ENCODE measurements at places on chromosomes 16 and 17. TPM values are rescaled to one million over a fixed set of nuclear protein-coding genes. Genes with fewer than 3 reads are reported as not detected.
A peak's percentile ranks its signal among the peaks of the same experiment; 100 is the strongest.

DNA sequence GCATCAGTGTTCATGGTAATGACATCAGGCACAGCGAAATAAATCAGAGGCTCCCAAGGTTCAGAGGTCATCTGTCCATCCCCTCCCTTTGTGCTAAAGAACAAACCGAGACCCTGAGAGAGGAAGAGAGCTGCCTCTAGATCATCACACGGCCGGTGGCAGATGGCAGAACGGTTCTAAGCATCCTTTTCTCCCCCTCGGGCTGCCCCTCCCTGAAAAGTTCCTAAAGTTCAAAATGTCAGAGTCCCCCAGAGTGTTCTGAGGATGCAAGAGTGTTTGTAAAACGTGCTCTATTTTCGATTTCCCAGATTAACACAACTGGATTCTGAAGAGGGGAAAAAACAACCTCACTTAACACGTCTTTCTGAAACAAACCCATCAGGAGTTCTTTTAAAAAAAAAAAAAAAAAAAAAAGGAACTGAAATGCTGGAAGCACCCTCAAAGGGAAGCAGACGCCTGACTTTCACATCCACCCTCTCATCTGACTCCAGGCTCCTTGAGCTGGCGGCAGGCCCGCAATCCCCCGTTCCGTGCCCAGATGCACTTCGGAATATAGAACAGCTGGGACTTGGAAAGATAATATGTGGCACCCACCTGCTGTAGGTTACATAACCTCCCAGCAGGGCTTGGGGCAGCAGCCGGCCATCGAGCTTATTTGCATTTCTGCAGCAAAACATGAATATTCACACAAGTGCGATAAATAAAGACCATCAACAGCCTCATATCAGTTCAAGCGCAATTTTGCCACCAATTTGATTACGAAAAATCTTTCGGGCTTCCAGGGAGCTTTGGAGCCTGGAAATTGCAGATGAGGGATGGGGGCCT, 115.5 kb upstream of the SMURF2 start:
- H3K4me3 ChIP-seq = peak overlapping the region; percentile 62
- peak; percentile 80 for DNase-seq
- H3K27ac ChIP-seq = peak overlapping the region; percentile 89
- peaks cover 15% of the 10 kb centered on the region for H3K27me3 ChIP-seq
- peaks cover 61% of the 10 kb centered on the region for H3K4me1 ChIP-seq
- H3K36me3 ChIP-seq = no peaks in the 10 kb centered on the region

Gene ABAT
- 37.0 TPM for total RNA-seq

DNA sequence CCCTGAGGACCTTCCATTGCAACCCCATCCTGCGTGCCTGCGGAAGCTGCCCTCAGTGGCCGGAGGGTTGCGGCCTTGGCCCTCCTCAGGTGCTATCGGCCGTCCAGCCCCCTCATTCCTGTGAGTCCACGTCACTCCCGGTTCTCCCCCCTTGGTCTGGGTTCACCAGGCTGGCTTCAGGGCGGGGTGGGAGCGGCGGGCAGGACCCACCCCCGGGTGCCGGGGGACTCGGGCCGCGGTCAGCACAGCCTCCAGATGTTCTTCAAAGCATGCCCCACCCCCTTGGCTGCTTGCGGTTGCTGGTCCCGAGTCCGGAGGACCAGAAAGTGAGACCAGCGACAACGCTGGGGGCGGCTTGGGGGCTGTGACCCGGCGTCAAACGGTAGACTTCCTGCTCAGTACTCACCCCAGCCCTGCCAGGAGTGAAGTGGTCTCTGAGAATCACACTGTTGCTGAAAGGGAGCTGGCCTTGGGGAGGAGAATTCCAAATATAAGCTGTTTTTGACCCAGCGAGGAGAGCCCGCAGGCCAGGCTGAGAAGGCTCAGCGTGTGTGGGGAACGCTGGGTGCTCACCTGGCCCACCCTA, 4.5 kb downstream of the ZNF469 start:
- no peaks in the 10 kb centered on the region for H3K27me3 ChIP-seq
- H3K27ac ChIP-seq = no peak overlapping the region
- no peaks in the 10 kb centered on the region for H3K4me1 ChIP-seq
- H3K36me3 ChIP-seq = no peaks in the 10 kb centered on the region
- DNase-seq = no peak

DNA sequence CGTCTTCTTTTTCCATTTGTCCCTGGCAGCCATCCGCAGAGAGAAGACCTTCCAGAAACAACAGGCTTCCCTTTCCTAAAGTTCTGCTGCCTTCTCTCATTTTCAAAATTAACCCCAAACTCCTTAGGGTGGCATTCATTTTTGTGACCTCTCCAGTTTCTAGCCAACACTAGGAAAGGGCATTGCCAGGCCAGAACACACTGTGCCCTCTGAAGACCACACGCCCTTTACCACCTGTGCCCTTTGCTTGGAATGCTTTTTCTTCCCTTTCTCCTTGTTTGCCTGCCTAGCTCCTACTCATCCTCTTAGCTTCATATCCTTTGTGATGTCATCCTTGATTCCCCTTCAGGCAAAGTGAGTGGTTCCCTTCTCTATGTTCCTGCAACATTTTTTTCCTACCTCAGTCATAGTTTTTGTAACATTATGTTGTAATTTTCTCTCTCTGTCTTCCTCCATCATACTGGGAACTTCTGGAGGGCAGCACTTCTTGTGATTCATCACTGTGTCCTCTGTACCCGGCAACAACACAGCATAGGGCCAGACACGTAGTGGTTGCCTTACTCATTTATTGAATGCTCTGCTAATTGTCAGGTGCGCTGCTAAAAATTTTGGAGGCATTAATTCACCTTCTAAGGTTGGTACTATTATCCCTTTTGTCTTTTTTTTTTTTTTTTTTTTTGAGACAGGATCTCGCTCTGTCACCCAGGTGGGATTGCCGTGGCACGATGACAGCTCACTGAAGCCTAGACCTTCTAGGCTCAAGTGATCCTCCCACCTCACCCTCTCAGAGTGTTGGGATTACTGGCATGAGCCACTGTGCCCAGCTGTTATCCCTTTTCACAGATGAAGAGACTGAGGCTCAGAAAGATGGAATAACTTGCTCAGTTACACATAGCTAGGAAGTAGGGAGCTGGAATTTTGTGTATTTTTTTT, 1.0 kb downstream of the KAT8 start:
- peaks cover 23% of the 10 kb centered on the region for H3K4me1 ChIP-seq
- no peaks in the 10 kb centered on the region for H3K27me3 ChIP-seq
- peaks cover 36% of the 10 kb centered on the region for H3K36me3 ChIP-seq
- DNase-seq = no peak
- H3K4me3 ChIP-seq = peak overlapping the region; percentile 73

DNA sequence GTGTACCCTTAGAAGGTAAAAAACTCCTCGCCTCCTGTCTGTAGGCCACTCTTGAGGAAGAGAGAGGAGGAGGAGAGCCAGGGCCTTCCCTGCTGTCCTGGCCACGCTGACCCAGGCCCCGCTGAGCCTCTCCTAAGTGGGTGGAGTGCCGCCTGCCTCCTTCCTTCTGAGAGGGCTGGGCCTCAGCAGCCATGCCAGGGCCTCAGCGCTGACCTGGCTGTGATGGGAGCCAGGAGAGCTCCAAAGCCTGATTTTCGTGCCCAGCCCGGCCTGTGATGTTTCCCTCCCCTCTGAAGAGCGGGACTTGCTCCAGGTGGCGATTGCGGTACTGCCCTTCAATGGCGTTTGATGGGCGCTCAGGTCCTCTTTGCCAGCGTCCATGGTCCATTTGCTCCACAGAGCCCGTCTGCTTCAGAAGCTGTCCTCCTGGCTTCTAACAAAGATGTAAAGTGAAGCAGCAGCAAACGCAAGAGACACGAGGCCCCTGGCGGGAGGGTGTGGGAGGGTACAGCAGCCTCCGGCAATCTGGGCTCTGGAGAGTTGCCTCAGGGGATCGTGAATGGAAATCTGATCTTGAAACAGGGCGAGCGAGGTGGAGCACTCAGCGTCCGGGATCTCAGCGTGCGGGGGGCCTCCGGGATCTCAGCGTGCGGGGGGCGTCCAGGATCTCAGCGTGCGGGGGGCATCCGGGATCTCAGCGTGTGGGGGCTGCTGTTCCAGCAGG, 93.5 kb downstream of the NPIPB11 start:
- no peak for DNase-seq
- H3K36me3 ChIP-seq = no peaks in the 10 kb centered on the region
- H3K4me3 ChIP-seq = no peak overlapping the region
- H3K27me3 ChIP-seq = no peaks in the 10 kb centered on the region
- H3K27ac ChIP-seq = no peak overlapping the region

- H3K27ac ChIP-seq = peak overlapping the region; percentile 72
- H3K4me1 ChIP-seq = peaks cover 16% of the 10 kb centered on the region
Observed at GRCh38 chr16:7363422-7364417, 31.1 kb downstream of the RBFOX1 start.

Gene MPV17L
- 6.1 TPM for total RNA-seq

Gene HOXB4
- total RNA-seq = 1.7 TPM

- H3K27ac ChIP-seq = no peak overlapping the region
- no peak overlapping the region for H3K4me3 ChIP-seq
- H3K4me1 ChIP-seq = no peaks in the 10 kb centered on the region
Observed at GRCh38 chr16:12375046-12375740, 398.7 kb downstream of the SNX29 start.

Gene C16orf54
- total RNA-seq = 4.2 TPM

GRCh38 chr17:14919094-14919493, 346.0 kb downstream of the PMP22 start:
- H3K36me3 ChIP-seq = no peaks in the 10 kb centered on the region
- H3K27ac ChIP-seq = no peak overlapping the region
- no peak overlapping the region for H3K4me3 ChIP-seq
- H3K27me3 ChIP-seq = no peaks in the 10 kb centered on the region
- DNase-seq = no peak

- H3K36me3 ChIP-seq = no peaks in the 10 kb centered on the region
- no peaks in the 10 kb centered on the region for H3K4me1 ChIP-seq
- no peak for DNase-seq
- no peak overlapping the region for H3K4me3 ChIP-seq
- H3K27me3 ChIP-seq = no peaks in the 10 kb centered on the region
Observed at GRCh38 chr16:56848955-56849689, 15.9 kb upstream of the SLC12A3 start.

- peak overlapping the region; percentile 92 for H3K27ac ChIP-seq
- no peaks in the 10 kb centered on the region for H3K36me3 ChIP-seq
- peak overlapping the region; percentile 59 for H3K4me3 ChIP-seq
- peaks cover 4% of the 10 kb centered on the region for H3K4me1 ChIP-seq
Observed at GRCh38 chr17:48542114-48542656, 2.7 kb downstream of the HOXB2 start.

DNA sequence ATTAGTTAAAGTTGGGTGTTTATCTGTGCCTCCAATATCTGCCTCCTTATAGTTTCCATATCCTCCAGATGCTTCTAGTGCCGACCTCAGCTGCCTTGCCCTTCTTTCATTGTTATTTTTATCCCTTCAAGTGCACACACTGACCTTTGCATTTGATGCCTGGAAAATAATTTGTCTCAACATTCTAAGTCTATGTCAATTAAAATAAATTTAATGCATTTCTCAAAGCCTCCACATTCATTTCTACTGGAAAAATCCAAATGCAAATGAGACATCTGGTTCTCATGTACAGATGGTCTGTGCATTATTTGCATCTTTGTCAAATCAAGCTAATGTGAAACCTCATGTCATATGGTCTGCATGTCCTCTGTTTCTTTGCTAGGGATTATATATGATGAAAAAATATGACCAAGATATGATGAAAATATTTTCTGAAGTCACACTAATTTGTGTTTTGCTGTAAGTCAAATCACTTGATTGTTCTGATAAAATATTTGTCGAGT, 61.4 kb downstream of the TMEM100 start:
- H3K4me3 ChIP-seq = no peak overlapping the region
- H3K36me3 ChIP-seq = no peaks in the 10 kb centered on the region
- DNase-seq = no peak
- H3K4me1 ChIP-seq = no peaks in the 10 kb centered on the region

DNA sequence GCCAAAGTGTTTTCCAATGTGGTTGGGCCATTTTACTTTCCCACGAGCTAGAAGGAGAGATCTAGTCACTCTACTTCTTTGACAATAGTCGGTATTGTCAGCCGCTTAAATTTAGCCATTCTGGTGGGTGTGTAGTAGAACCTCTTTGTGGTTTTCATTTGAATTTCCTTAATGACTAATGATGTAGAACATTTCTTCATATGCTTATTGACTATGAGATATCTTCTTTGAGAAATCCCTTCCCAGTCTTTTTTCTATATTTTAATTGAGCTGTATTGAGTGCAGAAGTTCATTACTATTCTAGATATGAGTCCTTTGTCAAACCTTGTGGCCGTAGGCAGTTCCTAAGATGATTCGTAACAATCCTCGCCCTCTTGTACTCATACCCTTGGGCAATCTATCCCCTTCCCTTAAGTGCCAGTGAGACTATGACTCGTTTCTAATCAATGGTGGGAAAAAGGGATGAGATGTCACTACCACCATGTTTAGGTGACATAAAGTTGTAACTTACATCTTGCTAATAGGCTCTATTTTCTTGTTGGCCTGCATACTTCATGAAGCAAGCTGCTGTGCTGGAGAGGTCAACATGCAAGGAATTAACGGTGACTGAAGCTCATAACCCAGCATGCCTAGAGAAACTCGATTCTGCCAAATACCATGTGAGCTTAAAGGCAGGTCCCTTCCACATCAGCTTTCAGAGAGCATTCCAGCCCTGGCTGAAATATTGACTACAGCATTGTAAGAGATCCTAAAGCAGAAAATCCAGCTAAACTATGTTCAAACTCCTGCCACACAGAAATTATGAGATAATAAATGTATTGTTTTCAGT, 817.9 kb upstream of the SOX9 start:
- H3K4me3 ChIP-seq = no peak overlapping the region
- H3K27me3 ChIP-seq = no peaks in the 10 kb centered on the region
- no peaks in the 10 kb centered on the region for H3K36me3 ChIP-seq
- no peaks in the 10 kb centered on the region for H3K4me1 ChIP-seq
- H3K27ac ChIP-seq = no peak overlapping the region

Gene NRN1L
- not detected for total RNA-seq

- DNase-seq = no peak
- no peak overlapping the region for H3K4me3 ChIP-seq
- no peaks in the 10 kb centered on the region for H3K4me1 ChIP-seq
- no peak overlapping the region for H3K27ac ChIP-seq
- H3K36me3 ChIP-seq = no peaks in the 10 kb centered on the region
- no peaks in the 10 kb centered on the region for H3K27me3 ChIP-seq
Observed at GRCh38 chr17:69466451-69466850, 52.0 kb downstream of the MAP2K6 start.

GRCh38 chr17:83026311-83026811, 53.0 kb upstream of the METRNL start:
- no peaks in the 10 kb centered on the region for H3K27me3 ChIP-seq
- no peak for DNase-seq
- H3K4me1 ChIP-seq = no peaks in the 10 kb centered on the region
- no peaks in the 10 kb centered on the region for H3K36me3 ChIP-seq

- no peak overlapping the region for H3K4me3 ChIP-seq
- no peak for DNase-seq
- H3K27ac ChIP-seq = peak overlapping the region; percentile 7
- H3K27me3 ChIP-seq = no peaks in the 10 kb centered on the region
- H3K4me1 ChIP-seq = peaks cover 96% of the 10 kb centered on the region
Observed at GRCh38 chr16:24995033-24995432, 20.1 kb downstream of the ARHGAP17 start.

- H3K36me3 ChIP-seq = peaks cover 55% of the 10 kb centered on the region
- H3K4me1 ChIP-seq = no peaks in the 10 kb centered on the region
- H3K27ac ChIP-seq = no peak overlapping the region
- DNase-seq = no peak
- no peaks in the 10 kb centered on the region for H3K27me3 ChIP-seq
- H3K4me3 ChIP-seq = no peak overlapping the region
Observed at GRCh38 chr17:5511401-5512225, 25.2 kb downstream of the MIS12 start.

Gene NPIPB13
- 0.71 TPM for total RNA-seq
